ENCODE measurements at places on chromosomes 5 and 9. TPM values are rescaled to one million over a fixed set of nuclear protein-coding genes. Genes with fewer than 3 reads are reported as not detected.

Gene QRFP
- total RNA-seq: not detected

Gene SEMA6A
- total RNA-seq: 406 TPM

Gene BHMT2
- 0.11 TPM for total RNA-seq

Gene ANXA1
- total RNA-seq: 1.7 TPM

Measured in WTC11 (cell line).